ENCODE measurements at places on chromosomes 13 and 19.

- no peak for DNase-seq
Measured at GRCh38 chr13:71768881-71769280, 98.1 kb downstream of the DACH1 start.

- no peak for DNase-seq
Measured at GRCh38 chr13:88895261-88895941, 1224.2 kb downstream of the SLITRK5 start.

GRCh38 chr13:39779337-39780265, 124.1 kb downstream of the COG6 start:
- DNase-seq = no peak

DNA sequence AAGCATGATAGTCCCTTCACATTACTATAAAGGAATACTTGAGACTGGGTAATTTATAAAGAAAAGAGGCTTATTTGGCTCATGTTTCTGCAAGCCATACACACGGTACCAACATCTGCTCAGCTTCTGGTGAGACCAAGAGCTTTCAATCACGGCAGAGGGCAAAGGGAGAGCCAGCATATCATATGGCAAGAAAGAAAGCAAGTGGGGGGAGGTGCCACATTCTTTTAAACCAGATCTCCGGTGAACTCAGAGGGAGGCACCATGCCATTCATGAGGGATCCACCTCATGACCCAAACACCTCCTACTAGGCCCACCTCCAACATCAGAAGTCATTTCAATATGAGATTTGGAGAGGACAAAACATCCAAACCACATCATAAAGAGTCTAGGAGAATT, 20.3 kb downstream of the XPO4 start:
- DNase-seq = no peak
